HCT116 (cell line): ENCODE measurements at places on chromosomes 6 and 20. TPM values are rescaled to one million over a fixed set of nuclear protein-coding genes. Genes with fewer than 3 reads are reported as not detected.

The SAPCD1 gene
- 18.2 TPM for total RNA-seq

The PBOV1 gene
- not detected for total RNA-seq

DNA sequence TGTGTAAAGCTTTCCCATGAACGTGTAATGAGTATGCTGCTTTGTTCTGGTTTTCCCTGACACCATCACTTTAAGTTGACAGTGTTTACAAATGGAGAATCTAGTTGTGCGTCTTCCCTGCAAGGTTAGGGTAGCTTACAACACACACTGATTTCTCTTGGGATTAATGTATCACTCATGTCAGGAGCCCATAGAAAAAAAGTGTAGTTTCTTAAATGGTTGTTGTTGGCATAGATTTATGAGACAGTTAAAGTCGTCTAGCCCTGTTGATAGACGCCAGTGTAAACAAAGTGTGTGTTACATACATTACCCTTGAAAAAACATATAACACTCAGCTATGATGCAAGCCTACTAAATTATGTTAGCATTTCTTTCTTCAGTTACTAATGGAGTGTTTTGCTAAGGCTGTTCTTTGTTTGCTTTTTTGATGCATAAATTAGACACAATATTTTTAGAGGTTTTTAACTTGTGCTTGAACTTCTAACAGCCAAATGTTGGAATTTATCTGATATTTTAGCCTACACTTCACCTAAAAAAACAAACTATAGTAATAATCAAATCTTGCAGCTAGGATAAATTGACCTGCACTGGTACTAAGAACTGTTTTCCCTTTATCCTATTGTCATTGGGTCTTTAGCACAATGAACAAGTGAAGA lies 88.6 kb downstream of the RNF217 start:
- H3K27ac ChIP-seq, result no peak overlapping the region
- H3K4me3 ChIP-seq, result no peak overlapping the region
- H3K27me3 ChIP-seq, result no peaks in the 10 kb centered on the region
- DNase-seq, result no peak
- no peaks in the 10 kb centered on the region for H3K36me3 ChIP-seq
- no peaks in the 10 kb centered on the region for H3K4me1 ChIP-seq

GRCh38 chr20:63024573-63025392 lies 18.0 kb upstream of the BHLHE23 start:
- no peak overlapping the region for H3K27ac ChIP-seq
- DNase-seq, result no peak
- H3K4me3 ChIP-seq, result no peak overlapping the region

DNA sequence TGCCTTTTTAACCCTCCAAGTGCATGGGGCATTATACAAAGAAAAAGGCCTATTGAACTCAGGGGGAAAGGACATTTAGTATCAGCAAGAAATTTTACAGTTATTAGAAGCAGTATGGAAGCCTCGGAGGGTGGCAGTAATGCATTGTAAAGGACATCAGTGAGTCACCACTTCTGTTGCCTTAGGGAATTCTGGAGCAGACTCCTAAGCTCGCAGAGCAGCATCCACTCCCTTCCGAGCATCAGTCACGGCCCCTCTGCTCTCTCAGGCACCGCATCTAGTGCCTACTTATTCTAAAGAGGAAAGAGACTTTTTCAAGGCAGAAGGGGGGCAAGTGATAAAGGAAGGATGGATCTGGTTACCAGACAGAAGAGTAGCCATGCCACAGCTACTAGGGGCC lies 296.5 kb downstream of the RNGTT start:
- no peaks in the 10 kb centered on the region for H3K27me3 ChIP-seq
- H3K4me1 ChIP-seq, result peaks cover 11% of the 10 kb centered on the region; the same call in 1 of the 2 replicates
- no peak overlapping the region for H3K27ac ChIP-seq
- no peak for DNase-seq
- H3K36me3 ChIP-seq, result peaks cover 7% of the 10 kb centered on the region; the same call in 1 of the 2 replicates

GRCh38 chr6:11672256-11672655 lies 106.3 kb downstream of the ADTRP start:
- no peak overlapping the region for H3K27ac ChIP-seq
- H3K4me1 ChIP-seq, result no peaks in the 10 kb centered on the region
- no peaks in the 10 kb centered on the region for H3K36me3 ChIP-seq
- no peak for DNase-seq

- H3K36me3 ChIP-seq, result no peaks in the 10 kb centered on the region
- H3K4me1 ChIP-seq, result no peaks in the 10 kb centered on the region
- no peak for DNase-seq
- no peak overlapping the region for H3K27ac ChIP-seq
Observed at GRCh38 chr6:9455864-9456658, 958.8 kb downstream of the TFAP2A start.

DNA sequence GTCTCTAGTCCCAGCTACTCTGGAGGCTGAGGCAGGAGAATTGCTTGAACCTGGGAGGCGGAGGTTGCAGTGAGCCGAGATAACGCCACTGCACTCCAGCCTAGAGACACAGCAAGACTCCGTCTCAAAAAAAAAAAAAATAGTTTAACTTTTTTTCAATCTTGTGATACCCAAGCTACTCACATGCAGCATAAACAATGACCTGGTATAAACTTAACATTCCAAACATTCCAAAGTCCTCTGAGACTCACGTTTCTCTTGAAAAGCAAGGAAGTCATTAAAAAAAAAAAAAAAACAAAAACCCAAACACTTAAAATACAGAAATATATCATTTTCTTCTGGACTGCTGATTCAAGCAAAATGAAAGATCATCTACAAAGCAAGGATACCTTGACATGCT lies 14.3 kb downstream of the CRNKL1 start:
- no peak for DNase-seq
- H3K27ac ChIP-seq, result no peak overlapping the region
- no peaks in the 10 kb centered on the region for H3K27me3 ChIP-seq

GRCh38 chr6:17615794-17616193 lies 15.7 kb downstream of the FAM8A1 start:
- H3K4me3 ChIP-seq, result no peak overlapping the region
- no peak for DNase-seq
- no peaks in the 10 kb centered on the region for H3K27me3 ChIP-seq
- H3K36me3 ChIP-seq, result peaks cover 5% of the 10 kb centered on the region; the same call in 1 of the 2 replicates
- H3K4me1 ChIP-seq, result no peaks in the 10 kb centered on the region
- H3K27ac ChIP-seq, result no peak overlapping the region
